ENCODE measurements at places on chromosomes 12 and 14.

DNA sequence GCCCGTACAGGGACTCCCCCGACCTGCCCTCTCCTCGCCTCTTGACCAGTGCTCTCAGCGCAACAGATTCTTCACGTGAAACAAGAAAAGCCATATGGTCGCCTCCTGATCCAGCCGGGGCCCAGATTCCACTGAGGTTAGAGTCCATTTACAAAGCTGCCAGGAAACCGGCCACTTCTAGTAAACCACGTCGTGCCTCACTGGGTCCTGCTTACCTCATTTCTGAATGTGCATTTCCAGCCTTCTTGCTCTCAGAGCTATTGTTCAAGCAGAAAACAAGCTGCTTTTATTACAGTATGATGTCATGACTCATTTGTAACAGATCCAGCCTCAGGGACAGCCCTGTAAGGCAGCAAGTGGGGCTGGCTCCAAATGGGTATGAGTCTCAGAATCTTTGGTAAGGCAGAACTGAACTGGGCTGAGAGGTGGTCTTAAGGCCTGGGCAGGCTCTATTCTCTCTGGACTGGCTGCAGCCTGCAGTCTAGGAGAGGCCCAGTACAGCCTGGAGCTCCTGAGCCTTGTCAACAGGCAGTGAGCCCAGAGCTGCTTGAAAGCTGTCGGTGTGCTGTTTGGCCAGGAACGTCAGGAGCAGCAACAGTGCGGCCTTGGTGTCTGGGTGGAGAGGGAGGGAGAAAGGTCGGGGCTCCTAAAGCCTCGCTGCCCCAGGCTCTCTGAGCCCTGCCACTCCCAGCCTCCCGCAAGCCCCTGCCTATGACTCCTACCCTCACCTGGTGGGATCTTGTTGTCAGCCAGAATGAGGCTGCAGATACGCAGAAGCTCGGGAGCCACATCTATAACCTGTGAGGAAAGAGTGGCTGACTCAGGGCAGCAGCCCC lies 8.3 kb downstream of the REC8 start:
- peak; percentile 99 for DNase-seq

GRCh38 chr12:26153421-26154154 lies 28.8 kb upstream of the BHLHE41 start:
- peak; percentile 99 for DNase-seq

- no peak for DNase-seq
Observed at GRCh38 chr12:25295361-25295760, 44.6 kb upstream of the KRAS start.

DNA sequence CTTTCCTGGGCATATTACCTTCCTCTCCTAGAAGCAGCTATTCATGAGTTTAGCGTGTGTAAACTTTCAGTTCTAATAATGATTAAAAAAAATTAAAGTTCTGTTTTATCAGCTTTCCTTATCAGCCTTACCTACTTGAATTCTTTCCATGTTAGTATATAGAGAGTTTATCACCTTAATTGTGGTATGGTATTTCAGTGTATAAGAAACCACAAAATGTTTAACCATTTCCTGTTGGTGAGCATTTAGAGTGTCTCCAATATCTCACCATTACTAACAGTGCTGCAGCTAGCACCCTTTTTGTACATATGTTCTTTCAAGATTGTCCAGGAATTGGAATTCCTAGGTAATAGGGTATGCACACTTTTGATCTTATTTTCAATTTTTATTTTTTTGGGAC lies 89.5 kb downstream of the FBXO33 start:
- no peak for DNase-seq

- no peak for DNase-seq
Observed at GRCh38 chr12:111664961-111665865, 20.5 kb downstream of the BRAP start.

DNA sequence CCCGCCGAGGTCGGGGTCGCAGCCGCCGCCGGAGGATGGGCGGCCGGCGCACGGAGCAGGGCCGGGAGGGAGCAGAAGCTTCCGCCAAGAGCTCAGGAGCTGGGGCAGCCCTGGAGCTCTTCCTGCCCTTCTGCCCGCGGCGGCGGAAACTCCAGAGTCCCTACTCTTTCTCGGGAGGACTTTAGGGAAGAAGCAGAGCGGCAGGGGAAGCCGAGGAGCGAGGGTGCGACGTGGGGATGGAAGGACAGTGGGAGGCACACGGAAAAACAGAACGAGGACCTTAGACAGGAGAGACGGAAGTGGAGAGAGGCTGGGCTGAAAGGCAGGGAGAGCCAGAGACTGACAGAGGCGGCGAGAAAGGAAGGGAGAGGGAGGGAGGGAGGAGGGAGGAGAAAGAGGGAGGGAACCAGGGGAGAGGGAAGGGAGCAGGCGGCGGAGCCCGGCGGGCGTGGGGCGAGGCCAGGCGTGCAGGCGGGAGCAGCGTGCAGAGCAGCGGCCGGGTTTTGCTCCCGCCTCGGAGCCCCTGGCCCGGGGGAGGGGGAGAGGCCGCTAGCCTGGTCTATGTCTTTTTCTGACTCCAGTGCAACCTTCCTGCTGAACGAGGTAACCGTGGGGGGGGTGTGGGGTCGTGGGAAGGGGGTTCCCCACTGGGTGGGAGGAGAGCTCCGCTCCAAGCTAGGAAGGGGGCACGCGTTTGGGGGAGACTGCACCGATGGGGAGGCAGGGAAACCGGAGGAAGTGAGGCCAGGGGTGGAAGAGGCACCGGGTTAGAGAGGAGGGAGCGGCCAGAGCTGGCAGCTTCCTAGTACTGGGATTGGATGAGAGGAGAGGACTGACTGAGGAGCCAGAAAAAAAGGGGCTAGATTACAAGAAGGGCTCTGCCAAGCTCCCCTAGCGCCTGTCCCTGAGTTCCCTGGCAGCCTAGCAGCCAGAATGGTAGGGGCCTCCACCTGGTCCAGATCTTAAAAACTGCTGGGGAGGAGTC lies 2.9 kb upstream of the CACNB3 start:
- DNase-seq, result peak; percentile 70

GRCh38 chr14:54117924-54118323 lies 161.3 kb upstream of the BMP4 start:
- DNase-seq, result no peak

- DNase-seq, result no peak
Observed at GRCh38 chr12:51953089-51953488, 1.6 kb downstream of the ACVR1B start.

- no peak for DNase-seq
Observed at GRCh38 chr14:30770376-30770775, 104.0 kb upstream of the COCH start.

- peak; percentile 33 for DNase-seq
Observed at GRCh38 chr12:59940631-59941342, 345.0 kb downstream of the SLC16A7 start.

- DNase-seq, result peak; percentile 48
Observed at GRCh38 chr12:52496590-52497071, 3.6 kb upstream of the KRT6A start.

- peak; percentile 57 for DNase-seq
Observed at GRCh38 chr12:93022603-93023340, 93.7 kb upstream of the EEA1 start.

DNA sequence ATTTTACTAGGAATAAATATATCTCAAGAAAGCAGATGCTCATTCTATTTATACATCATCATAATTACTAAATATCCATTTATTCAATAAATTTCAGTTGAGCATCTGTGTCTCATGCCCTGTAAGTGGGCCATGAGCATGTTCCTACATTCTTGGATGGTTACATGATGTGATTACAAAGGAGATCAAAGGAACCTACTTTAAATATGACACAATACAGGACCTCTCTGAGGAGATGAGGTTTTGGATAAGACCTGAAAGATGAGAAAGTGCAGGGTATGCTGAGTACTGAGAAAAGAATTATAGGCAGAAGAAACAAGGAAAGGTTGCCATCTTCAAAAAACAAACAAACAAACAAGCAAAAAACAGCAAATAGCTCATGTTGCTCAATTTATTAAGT lies 105.4 kb upstream of the CNTN1 start:
- DNase-seq, result no peak

DNA sequence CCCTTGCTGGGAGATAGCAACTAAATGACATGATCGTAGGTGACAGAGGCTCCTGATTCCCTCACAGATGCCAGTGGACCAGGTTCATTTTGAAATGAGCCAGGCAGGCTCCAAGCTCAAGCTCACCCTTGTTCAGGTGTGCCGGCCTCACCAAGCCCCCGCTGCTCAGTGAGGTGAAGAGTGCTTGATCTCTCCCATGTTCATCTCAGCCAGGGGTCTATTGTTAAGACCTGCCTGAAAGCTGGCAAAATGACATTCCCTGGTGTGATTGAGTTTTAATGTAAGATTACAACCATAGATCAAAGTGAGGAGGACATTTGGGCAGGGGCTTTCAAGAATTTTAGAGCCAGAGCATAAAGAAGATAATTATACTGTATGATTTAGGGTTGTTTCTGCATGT lies 497.9 kb downstream of the EGLN3 start:
- no peak for DNase-seq

GRCh38 chr12:87982208-87982607 lies 47.0 kb downstream of the C12orf50 start:
- DNase-seq, result no peak

GRCh38 chr12:75684678-75685616 lies 173.5 kb upstream of the KRR1 start:
- no peak for DNase-seq

GRCh38 chr14:48378541-48378940 lies 703.1 kb upstream of the MDGA2 start:
- DNase-seq, result no peak

DNA sequence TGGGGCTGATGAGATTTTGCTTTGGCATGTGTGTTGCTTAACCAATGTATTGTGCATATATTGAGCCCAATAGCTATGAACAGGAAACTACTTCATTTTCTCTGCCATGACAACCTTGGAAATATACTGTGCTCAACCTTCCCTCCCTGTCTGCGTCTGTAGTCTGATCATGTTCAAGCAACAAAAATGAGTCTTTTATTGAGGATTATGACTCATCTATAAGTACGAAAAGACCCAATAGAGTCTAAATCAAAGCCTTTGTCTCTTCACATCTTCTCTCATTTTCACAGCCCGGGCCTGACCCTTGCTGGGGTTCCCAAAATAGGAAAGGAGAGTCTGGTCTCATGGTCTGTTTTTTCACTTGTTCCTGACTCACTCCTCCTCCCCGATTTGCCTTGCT lies 158.2 kb downstream of the CAND1 start:
- no peak for DNase-seq

DNA sequence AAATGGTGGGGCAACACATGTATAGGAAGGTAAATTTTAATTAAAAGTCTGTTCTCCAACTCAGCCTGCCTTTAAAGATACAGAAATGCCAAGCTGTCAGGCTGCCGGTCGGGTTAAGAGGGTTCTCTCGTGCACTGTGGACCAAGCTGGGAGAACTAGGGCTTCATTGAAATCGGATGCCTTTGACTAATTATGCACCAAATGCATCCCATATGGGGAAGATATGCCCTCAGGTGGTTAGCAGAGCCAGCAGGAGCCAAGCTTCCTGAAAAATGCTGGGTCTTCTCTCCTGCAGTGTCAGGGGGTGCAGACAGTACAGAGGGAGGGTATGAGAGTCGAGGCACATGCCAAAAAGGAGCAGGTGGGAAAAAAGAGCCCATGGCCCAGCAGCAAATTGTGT lies 236.1 kb downstream of the CACNA1C start:
- no peak for DNase-seq

DNA sequence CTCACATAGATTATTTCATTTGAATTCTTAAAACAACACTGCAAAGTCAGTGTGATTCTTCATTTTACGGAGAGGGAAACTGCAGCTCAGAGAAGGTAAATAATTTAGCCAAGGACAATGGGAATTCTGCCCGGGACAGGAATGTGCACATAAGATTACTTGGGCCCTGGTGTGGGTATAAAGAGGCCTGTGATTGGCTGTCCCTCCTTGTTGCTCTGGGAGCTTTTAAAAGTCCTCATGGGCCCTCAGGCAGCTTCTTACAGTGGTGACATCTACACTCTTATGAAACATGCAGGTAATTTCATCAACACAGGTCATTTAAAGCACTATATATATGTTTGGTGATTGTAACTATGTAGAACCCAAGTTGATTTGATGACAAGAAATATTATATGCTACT lies 100.3 kb downstream of the ESR2 start:
- peak; percentile 43 for DNase-seq

- no peak for DNase-seq
Observed at GRCh38 chr12:113479216-113479589, 7.5 kb upstream of the LHX5 start.

- DNase-seq, result no peak
Observed at GRCh38 chr14:36454599-36455240, 65.3 kb downstream of the NKX2-1 start.

DNA sequence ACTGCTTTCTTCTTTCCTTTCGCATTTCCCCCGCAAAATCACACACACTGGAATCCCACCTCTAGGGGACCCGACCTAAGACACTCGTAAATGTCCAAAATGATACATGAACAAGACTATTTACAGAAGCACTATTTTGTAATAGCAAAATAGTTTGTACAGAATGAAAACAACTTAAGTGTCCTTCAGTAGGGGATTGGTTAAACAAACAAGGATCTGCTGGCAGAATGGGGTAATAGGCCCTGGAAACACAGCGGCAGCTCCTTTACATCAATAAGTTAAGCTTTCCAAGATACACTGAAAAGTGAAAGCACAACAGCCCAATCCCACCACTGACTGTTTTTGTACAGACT lies 48.8 kb downstream of the LTBP2 start:
- DNase-seq, result no peak

- DNase-seq, result no peak
Observed at GRCh38 chr12:77372494-77372893, 307.1 kb upstream of the E2F7 start.

- no peak for DNase-seq
Observed at GRCh38 chr14:93967637-93968250, 8.6 kb downstream of the ASB2 start.

DNA sequence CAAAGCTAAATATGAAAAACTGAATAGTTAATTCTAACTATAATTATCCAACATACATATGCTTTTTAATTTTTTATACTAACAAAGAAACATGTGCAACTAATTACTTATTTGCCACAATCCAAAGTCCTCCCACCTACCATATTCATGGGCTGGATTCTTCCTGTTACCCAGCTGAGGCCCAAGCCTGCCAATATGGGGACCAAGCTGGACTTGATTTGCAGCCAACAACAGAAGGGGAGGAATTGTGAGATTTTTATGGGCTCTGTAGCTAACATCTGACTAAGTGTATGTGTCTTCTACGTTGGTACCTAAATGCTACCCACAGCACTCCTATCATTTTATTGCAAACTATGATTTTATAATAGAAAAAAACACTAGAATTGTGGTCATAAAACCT lies 13.1 kb upstream of the ANKS1B start:
- DNase-seq, result no peak

DNA sequence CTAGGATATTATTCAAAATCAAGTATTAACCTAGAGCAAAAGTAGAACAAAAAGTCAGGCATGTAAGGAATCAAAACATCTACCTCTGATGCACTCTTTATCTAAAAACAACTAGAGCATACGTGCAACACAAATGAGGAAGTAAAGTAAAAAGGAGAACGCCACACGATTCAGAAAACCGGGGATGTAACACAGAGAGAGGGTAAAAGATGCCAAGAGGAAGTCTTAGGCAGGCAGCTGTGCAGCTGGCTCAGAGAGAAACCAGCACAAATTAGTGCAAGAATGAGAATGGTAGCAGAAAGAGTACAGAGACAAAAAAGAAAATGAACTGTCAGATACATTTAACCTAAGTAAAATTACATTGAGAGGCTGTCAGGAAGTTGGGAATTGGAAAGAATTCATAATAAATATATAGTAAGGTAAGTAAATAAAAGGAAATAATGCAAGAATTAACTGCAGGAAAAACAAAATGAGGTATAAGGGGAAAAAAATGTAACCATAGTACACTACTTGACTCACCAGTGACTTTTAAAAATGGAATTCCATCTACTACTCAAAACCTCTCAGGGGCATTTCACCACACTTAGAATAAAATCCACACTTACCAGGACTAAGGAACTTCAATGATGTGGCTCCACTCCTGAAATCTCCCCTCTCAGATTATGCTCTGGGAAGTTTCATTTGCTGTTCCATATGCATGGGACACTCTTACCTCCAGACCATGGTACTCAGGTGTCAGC lies 17.1 kb downstream of the BCAT1 start:
- DNase-seq, result no peak

All from renal cortical epithelial cell (primary cell).